ENCODE measurements at places on chromosomes 6 and 20.

DNA sequence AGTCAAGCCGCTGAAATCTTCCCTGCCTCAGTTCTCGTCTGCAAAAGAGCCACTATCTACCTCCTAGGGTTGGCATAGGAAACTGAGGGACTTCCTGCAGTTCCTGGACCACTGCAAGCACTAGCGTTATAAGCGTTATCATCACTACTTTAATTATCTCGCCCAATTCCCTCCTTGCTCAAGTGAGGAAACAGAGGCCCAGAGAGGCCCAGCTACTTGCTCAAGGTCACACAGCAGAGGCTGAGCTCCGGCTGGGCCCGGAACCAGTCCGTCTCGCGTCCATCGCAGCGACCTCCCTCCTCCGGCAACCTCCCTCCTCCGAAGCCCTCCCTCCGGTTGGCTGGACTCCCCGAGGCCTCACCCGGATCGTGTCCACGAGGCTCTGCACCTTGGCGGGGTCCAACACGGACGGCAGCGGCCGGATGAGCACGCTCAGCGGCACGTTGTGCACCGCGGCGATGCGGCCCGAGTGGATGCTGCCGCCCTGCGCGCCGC is 338 bp downstream of the SRXN1 start:
- H3K4me1 ChIP-seq: peaks cover 5% of the 10 kb centered on the region
- peak overlapping the region; percentile 56 for H3K4me3 ChIP-seq
- H3K27ac ChIP-seq: peak overlapping the region; percentile 76

- no peak for DNase-seq
- H3K4me3 ChIP-seq: no peak overlapping the region
- H3K27ac ChIP-seq: no peak overlapping the region
- H3K4me1 ChIP-seq: no peaks in the 10 kb centered on the region
Observed at GRCh38 chr6:154815938-154816820, 83.0 kb downstream of the SCAF8 start.

DNA sequence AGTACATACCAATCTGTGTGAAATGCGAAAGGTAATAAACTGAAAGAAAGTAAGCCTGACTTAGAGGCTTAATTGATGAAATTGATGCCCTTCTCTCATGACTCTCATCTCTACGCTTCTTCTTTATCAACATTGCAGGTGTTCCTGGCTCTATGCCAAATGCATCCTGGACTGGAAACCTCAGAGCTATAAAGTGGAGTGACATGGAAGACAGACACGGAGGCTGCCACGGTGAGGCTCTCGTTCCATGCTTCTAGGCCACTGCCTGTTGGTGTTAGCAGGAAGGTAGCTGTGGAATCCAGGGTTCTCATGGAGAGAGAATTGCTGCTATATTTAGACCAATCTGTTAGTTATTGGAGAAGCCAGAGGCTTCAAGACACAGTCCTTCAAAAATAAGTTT is 73.2 kb downstream of the C6orf52 start:
- H3K27ac ChIP-seq: no peak overlapping the region
- no peak overlapping the region for H3K4me3 ChIP-seq
- DNase-seq: no peak
- no peaks in the 10 kb centered on the region for H3K36me3 ChIP-seq

DNA sequence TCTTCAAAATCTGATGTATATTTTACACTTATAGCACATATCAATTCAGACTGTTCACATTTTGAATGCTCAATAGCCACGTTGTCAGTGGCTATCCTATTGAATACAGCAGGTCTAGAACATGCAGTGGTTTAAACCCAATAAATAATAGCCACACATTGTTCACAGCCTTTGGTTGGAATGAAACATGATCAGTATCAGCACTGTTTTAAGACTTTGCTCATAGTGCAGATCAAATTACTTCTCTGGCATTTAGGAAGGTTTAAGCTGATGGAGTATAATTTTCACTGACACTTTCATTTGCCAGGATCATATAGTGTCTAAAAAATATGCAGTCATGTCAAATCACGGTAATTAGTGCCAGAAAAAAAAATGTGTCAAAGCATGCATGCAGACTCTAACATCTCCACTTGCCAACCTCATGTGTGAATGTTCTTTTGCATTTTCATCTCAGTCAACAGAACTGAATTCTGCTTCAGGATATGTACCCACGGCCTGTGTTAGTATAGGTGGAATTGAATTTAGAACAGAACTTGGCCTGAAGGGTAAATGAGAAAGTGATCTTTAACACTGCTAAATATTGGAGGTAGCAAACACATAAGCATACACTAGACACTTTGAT is 184.1 kb downstream of the SLC24A3 start:
- no peak for DNase-seq
- no peak overlapping the region for H3K27ac ChIP-seq
- no peaks in the 10 kb centered on the region for H3K36me3 ChIP-seq
- no peak overlapping the region for H3K4me3 ChIP-seq

DNA sequence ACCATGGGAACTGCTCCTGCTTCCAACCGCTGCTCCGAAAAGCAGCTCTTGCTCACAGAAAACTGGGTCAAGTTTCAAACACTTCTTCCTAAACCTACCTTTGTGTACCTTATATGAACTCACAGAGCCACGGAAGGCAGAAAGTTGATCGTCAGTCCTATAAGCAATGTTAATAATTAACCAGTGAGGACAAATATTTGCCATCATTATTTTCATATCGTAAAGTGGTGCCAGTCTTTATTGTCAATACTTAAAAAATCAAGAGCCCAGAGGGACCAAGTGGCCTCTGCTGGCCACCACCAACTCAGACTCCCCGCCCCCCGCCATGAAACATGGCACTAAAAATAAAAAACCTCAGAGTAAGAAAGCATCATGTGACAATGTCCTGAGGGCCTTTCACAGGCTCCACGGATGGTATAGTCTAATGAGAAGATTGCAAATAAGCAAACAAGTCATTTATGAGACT is 9.1 kb upstream of the PBOV1 start:
- DNase-seq: peak; percentile 48
- H3K36me3 ChIP-seq: no peaks in the 10 kb centered on the region
- H3K4me3 ChIP-seq: no peak overlapping the region
- H3K4me1 ChIP-seq: peaks cover 16% of the 10 kb centered on the region
- H3K27me3 ChIP-seq: no peaks in the 10 kb centered on the region

GRCh38 chr6:2531426-2532215 is 219.1 kb downstream of the MYLK4 start:
- no peak for DNase-seq
- H3K4me1 ChIP-seq: no peaks in the 10 kb centered on the region
- H3K27me3 ChIP-seq: no peaks in the 10 kb centered on the region
- no peaks in the 10 kb centered on the region for H3K36me3 ChIP-seq
- H3K27ac ChIP-seq: no peak overlapping the region

- H3K36me3 ChIP-seq: no peaks in the 10 kb centered on the region
- peaks cover 11% of the 10 kb centered on the region for H3K4me1 ChIP-seq
- H3K27me3 ChIP-seq: no peaks in the 10 kb centered on the region
- H3K27ac ChIP-seq: peak overlapping the region; percentile 64
- DNase-seq: no peak
- H3K4me3 ChIP-seq: no peak overlapping the region
Observed at GRCh38 chr6:16320533-16321340, 82.3 kb downstream of the GMPR start.

DNA sequence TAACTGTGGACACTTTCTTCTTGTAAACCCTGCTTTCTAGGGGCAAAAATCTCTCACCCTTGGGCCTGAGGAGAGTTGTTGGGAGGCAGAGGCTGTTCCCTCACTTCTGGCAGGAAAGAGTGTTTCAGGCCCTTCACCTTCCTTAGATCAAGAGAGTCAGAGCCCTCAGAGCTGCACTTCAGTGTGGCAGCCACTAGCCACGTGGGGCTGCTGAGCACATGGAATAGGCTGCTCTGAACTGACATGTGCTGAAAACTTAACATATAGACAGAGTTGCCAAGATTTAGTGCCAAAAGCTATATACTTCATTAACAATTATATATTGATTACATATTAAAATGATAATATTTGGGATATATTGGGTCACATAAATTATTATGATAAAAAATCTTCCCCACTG is 4.4 kb upstream of the LMBRD1 start:
- H3K27me3 ChIP-seq: no peaks in the 10 kb centered on the region
- DNase-seq: no peak
- H3K36me3 ChIP-seq: no peaks in the 10 kb centered on the region
- no peak overlapping the region for H3K27ac ChIP-seq
- H3K4me3 ChIP-seq: no peak overlapping the region

DNA sequence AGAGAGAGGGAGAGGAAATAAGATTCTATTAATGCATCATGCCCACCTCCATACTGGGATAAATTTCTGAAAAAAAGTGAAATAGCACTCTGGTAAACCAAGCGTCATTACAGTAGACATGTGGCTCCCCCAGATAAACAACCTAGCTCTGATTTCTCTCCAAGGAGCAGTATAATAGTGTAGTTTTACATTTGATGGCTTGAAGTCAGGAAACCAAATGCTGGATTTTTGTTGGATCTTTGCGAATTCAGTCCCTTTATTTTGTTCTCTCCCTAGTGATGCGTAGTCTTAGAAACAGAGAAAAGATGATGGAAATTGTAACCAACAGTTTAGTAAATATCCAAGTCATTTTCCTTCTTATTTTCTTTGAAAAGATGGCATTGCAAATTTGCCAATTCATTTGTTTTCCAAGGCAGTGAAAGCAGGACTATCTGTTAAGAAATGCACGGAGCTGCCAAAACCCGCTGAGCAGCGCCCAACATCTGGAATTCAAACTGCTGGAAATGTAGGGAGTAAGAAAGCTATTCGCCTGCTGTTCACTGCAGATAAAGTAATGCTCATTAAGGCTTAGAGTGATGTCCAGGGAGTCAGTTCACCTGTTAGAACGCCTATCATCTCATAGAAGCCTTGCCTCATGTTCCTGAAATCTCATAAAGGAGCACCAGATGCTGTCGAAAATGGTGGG is 85.7 kb upstream of the DOK5 start:
- H3K4me3 ChIP-seq: no peak overlapping the region
- no peaks in the 10 kb centered on the region for H3K27me3 ChIP-seq
- no peak overlapping the region for H3K27ac ChIP-seq
- H3K4me1 ChIP-seq: no peaks in the 10 kb centered on the region

- no peaks in the 10 kb centered on the region for H3K4me1 ChIP-seq
- H3K4me3 ChIP-seq: no peak overlapping the region
- H3K27me3 ChIP-seq: no peaks in the 10 kb centered on the region
- no peak overlapping the region for H3K27ac ChIP-seq
Observed at GRCh38 chr20:37914672-37915433, 11.9 kb downstream of the VSTM2L start.

DNA sequence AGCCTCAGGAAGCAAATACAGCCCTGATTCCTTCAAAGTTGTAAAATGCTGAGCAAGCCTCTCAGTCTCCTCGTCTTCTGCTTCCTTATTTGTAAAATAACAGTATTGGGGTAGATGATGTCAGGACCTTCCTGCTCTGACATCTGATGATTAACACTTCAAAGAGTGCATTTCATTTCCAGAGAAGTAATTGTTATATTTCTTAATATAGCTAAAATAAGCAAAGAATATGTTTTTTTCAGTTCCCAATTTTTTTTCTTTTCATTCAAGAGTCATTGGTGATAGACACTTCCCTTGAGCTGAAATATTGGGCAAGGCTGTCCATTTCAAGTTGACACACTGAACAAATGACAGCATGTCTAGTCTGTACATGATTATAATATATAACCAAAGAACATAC is 53.4 kb downstream of the SLX4IP start:
- no peaks in the 10 kb centered on the region for H3K4me1 ChIP-seq
- no peaks in the 10 kb centered on the region for H3K36me3 ChIP-seq
- H3K4me3 ChIP-seq: no peak overlapping the region
- no peak overlapping the region for H3K27ac ChIP-seq
- DNase-seq: no peak

DNA sequence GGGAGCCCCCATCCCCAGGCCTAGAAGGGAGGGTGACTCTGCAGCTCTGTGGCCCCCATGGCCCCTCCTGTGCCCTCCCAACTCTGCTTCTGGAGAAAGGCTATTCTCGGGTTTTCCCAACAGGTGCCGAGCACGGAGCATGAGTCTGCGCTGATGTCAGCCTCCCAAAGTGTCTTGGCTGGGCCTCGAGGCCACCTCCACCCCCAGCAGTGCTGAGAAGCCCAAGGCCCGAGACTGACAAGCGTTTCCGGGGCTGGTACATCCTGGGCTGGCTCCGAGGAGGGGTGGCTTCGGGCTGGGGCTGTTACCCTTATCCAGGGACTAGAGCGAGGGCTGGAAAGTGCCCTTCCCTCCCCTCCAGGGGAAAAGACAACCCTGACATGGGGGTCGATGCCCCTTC is 60.2 kb upstream of the GATA5 start:
- DNase-seq: no peak
- no peaks in the 10 kb centered on the region for H3K36me3 ChIP-seq
- no peak overlapping the region for H3K27ac ChIP-seq
- peaks cover 3% of the 10 kb centered on the region for H3K27me3 ChIP-seq
- no peaks in the 10 kb centered on the region for H3K4me1 ChIP-seq

DNA sequence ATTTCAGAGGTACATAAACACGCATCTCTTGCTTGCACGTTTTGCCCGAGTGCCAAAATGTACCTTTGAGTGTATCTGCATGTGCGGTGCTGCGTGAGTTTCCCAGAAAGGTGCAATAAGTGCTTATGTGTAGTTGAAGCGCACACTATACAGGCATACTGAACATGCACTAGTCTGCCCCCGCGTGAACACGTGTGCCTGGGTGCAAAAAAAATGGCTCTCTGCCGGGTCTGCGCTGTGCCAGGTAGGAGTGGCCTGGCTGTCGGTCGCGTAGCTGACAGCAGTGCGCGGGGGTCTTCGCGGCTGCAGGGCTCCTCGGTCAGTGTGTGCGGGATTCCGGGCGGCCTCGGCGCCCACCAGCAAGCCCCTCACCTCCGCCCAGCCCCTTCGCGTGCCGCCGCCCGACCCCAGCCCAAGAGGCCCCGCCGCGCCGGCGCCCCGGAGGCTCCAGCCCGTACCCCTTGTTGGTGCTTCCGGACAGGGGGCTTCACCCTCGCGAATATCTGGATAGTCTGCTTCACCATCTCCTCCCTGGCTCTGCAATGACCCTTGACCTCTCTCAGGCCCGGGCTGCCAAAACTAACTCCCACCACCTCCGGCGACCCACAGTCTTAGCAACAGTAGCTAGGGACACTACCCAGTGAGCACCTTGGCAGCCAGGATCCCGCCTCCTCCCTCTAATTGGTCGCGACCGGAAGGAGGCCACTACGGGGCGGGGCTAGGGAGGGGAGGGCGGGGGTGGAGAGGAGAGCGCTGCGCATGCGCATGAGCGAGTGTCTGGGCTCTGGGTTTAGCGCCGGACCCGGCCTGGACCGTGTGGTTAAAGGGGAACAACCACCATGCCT is at the start of gene KIF6:
TSS of gene KIF6 (minus strand) at position 622 of the 845 bp plus-strand sequence. CDS start at position 524, 98 bp downstream.
- no peaks in the 10 kb centered on the region for H3K36me3 ChIP-seq
- peak; percentile 86 for DNase-seq
- H3K4me3 ChIP-seq: peak within 1 kb of the TSS; percentile 51
- no peaks in the 10 kb centered on the region for H3K27me3 ChIP-seq

DNA sequence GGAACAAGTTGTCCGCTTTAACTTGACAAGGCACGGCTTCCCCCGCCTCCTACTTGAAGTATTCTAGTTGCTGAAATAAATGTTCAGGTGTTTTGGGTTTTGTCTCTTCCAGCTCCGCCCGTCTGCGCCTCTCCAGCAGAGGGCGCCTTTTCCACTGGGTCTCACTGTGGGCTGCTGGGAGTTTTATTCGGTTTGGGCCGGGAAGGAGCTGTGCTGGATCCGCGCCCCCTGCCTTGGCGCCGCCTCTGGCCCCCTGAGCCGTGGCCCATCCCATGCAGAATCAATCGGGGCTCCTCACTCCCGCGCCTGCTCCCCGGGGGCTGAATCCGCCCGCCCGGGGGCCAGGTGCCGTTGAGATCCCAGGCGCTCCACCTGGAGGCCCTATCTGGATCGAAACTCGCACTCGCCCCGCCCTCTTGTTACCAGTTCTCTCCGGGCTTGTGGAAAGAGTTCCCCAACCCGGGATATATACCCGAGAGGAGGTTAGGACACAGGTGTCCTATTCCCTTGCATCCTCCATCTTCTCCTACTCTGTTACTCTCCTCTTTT is 51.0 kb upstream of the TCF21 start:
- H3K27ac ChIP-seq: no peak overlapping the region
- DNase-seq: peak; percentile 33
- no peaks in the 10 kb centered on the region for H3K36me3 ChIP-seq
- no peaks in the 10 kb centered on the region for H3K4me1 ChIP-seq
